ENCODE measurements at places on chromosomes 5 and 9.

DNA sequence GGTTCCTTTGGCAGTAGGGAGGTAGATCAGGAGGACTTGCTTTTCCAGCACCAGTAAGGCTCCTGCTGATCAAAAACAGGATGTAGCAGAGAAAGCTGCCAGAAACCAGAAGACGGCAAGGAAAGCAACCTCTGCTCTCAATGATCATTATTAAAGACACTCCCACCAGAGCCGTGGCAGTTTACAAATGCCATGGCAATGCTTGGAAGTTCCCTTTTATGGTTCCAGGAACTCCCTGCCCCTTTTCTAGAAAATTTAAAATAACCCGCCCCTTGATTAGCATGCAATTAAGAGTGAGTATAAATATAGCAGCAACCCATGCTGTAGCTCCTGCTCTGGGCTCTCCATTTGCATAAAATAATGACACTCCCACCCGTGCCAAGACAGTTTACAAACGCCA, 16.1 kb downstream of the EQTN start:
- peak; percentile 25 for DNase-seq

DNA sequence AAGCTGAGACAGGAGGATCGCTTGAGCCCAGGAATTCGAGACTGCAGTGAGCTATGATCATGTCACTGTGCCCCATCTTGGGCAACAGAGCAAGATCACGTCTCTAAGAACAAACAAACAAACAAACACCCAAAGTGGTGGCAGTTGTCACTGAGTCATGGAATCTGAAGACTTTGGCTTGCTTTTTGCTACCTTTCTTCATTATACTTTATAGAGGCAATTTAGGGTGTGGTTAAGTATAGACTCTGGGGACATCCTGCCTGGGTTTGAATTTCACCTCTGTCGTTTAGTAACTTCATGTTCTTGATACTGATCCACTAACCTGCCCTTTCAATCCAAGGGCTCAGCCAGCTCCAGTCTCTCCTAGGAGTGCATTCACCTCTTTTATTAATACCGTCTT, 13.0 kb upstream of the HOMER1 start:
- DNase-seq, result no peak

GRCh38 chr9:122318284-122318683, 52.5 kb upstream of the PTGS1 start:
- no peak for DNase-seq

- no peak for DNase-seq
Measured at GRCh38 chr9:93012963-93013855, 45.3 kb upstream of the SUSD3 start.

GRCh38 chr5:57601996-57602395, 119.4 kb upstream of the ACTBL2 start:
- DNase-seq, result no peak

All from choroid plexus epithelial cell (primary cell).